ENCODE measurements at places on chromosomes 11 and 22. TPM values are rescaled to one million over a fixed set of nuclear protein-coding genes. Genes with fewer than 3 reads are reported as not detected.

The HDHD5 gene
- total RNA-seq, result 42.1 TPM

The SERPIND1 gene
- not detected for total RNA-seq

The DEFB131B gene
- not detected for total RNA-seq

The CCDC89 gene
- total RNA-seq, result 0.62 TPM

The SEPTIN3 gene
- total RNA-seq, result 7.9 TPM

The ELF5 gene
- not detected for total RNA-seq

The KCNJ11 gene
- 1.6 TPM for total RNA-seq

The DRD2 gene
- total RNA-seq, result not detected

The TCIRG1 gene
- total RNA-seq, result 142 TPM

The CARD18 gene
- not detected for total RNA-seq

The OR5I1 gene
- not detected for total RNA-seq

The SOX6 gene
- total RNA-seq, result not detected

The HEPN1 gene
- not detected for total RNA-seq

The THY1 gene
- total RNA-seq, result 0.83 TPM

DNA sequence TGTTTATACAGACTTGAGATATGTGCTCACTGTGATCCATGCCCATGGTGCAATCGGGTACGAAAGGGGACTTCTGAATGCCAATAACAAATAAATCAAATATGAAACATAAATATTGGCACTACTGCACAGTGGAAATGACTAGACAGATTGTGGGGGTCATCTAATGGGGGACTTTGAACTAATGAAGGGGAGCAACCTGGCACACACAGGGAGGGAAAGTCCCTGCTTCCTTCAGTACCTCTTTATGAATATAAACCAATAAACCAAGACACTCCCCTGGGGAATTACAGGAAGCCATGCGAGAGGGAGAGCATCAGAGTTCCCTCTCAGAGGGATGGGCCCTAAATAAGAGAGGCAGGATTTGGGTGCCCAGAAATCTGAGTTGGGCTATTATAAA, 21.1 kb downstream of the MIF start:
- H3K27me3 ChIP-seq, result no peaks in the 10 kb centered on the region
- H3K4me3 ChIP-seq, result no peak overlapping the region
- peaks cover 24% of the 10 kb centered on the region for H3K4me1 ChIP-seq
- H3K36me3 ChIP-seq, result no peaks in the 10 kb centered on the region
- no peak for DNase-seq
- no peak overlapping the region for H3K27ac ChIP-seq

DNA sequence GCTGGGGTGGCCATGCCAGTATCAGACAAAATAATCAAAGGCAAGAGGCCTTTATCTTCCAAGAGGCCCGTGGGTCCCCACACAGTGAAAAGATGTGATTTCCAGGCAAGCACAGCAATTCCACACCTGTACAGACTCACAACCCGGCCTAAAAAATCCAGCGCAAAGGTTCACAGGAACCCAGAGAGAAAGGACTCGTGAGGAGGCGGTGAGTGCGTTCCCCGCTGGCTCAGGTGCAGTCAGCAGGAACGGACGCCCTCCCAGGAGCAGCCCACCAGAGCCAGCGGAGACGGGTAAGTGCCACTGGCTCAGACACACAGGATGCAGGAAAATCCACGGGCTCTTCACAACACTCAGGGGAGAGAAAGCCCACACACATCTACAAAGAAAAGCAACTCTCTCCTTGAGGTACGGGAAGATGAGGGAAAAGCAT, 4.4 kb downstream of the TOLLIP start:
- no peak overlapping the region for H3K4me3 ChIP-seq
- H3K27ac ChIP-seq, result no peak overlapping the region
- peaks cover 6% of the 10 kb centered on the region for H3K4me1 ChIP-seq
- H3K27me3 ChIP-seq, result no peaks in the 10 kb centered on the region
- H3K36me3 ChIP-seq, result no peaks in the 10 kb centered on the region

- H3K27me3 ChIP-seq, result peaks cover 6% of the 10 kb centered on the region
- H3K36me3 ChIP-seq, result no peaks in the 10 kb centered on the region
- no peak overlapping the region for H3K4me3 ChIP-seq
- H3K4me1 ChIP-seq, result no peaks in the 10 kb centered on the region
- H3K27ac ChIP-seq, result no peak overlapping the region
- DNase-seq, result no peak
Measured at GRCh38 chr11:8533332-8533731, 60.7 kb downstream of the STK33 start.

- no peaks in the 10 kb centered on the region for H3K27me3 ChIP-seq
- no peak for DNase-seq
- H3K4me3 ChIP-seq, result no peak overlapping the region
Measured at GRCh38 chr11:66224226-66224855, 44.1 kb upstream of the RAB1B start.

DNA sequence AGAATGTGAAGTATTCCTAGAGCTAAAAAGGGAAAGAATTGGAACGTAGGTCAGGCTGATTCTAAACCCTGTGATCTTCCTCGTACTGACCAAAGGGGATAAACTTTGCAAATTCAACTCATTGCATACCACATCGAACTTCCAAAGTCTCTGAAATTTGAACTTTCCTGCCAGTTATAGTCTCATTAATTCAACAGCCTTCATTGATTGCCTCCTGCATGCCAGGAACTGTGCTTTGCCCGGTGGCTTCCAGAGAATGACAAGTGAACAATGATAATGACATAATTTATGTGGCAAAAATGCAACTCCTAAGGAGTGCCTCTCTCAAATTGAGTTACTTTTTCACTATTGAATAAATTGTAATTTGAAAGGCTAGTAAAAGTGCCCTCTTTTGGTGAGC, 107.7 kb upstream of the LDLRAD3 start:
- DNase-seq, result no peak
- no peak overlapping the region for H3K27ac ChIP-seq
- no peaks in the 10 kb centered on the region for H3K27me3 ChIP-seq
- no peaks in the 10 kb centered on the region for H3K4me1 ChIP-seq
- no peak overlapping the region for H3K4me3 ChIP-seq

GRCh38 chr11:47251751-47252150, 3.1 kb upstream of the ACP2 start:
- H3K36me3 ChIP-seq, result peaks cover 5% of the 10 kb centered on the region
- peaks cover 25% of the 10 kb centered on the region for H3K4me1 ChIP-seq
- no peak for DNase-seq
- H3K27ac ChIP-seq, result no peak overlapping the region

- no peaks in the 10 kb centered on the region for H3K4me1 ChIP-seq
- no peak for DNase-seq
- no peaks in the 10 kb centered on the region for H3K36me3 ChIP-seq
- H3K27ac ChIP-seq, result no peak overlapping the region
- H3K27me3 ChIP-seq, result peaks cover 21% of the 10 kb centered on the region
- no peak overlapping the region for H3K4me3 ChIP-seq
Measured at GRCh38 chr11:45606514-45607281, 58.7 kb downstream of the CHST1 start.

DNA sequence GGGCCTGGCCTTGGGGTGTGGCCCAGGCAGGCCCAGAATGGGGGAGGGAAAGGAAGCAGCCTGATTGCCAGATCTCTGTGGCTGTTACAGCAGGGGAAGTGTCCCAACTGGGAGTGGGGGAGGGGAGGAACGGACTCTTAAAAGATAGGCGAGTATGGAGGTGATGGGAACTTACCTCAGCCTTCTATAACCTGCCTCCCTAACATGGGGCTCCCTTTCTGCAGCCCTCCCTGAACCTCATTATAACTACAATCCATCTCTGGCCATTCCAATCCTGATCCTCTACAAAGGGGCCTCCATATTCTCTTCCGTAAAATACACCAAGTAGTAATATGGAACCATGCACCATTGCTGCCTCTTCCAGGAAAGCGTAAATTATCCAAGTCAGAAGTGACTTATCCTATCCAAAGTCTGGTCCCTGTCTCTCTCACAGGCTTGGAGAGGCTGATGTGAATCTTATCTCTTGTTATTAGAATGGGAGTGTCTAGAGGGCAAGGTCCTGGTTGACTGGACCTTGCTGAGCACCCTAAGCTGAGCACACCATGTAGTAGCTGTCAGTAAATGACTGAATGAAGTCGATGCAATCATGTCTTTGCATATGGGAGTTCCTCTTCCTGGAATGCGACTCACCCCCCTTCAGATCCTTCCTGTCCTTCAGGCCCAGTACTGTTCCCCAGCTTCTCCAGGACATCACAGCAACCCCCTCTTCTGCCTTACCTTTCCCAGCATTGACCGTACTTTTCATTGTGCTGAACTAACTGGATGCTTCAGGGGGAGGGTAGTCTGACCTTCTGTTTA, 5.9 kb downstream of the RHOG start:
- DNase-seq, result no peak
- H3K27ac ChIP-seq, result peak overlapping the region; percentile 79
- no peaks in the 10 kb centered on the region for H3K27me3 ChIP-seq
- peak overlapping the region; percentile 96 for H3K4me3 ChIP-seq
- H3K36me3 ChIP-seq, result peaks cover 63% of the 10 kb centered on the region

- no peak for DNase-seq
- no peaks in the 10 kb centered on the region for H3K27me3 ChIP-seq
- no peaks in the 10 kb centered on the region for H3K36me3 ChIP-seq
- no peaks in the 10 kb centered on the region for H3K4me1 ChIP-seq
- no peak overlapping the region for H3K27ac ChIP-seq
Measured at GRCh38 chr11:25970726-25971508, 361.0 kb upstream of the ANO3 start.

GRCh38 chr11:75239531-75240290, 863 bp upstream of the TPBGL start:
- no peak for DNase-seq
- H3K4me3 ChIP-seq, result peak overlapping the region; percentile 82
- peaks cover 6% of the 10 kb centered on the region for H3K4me1 ChIP-seq
- peaks cover 43% of the 10 kb centered on the region for H3K27me3 ChIP-seq

- H3K27me3 ChIP-seq, result peaks cover 38% of the 10 kb centered on the region
- H3K36me3 ChIP-seq, result no peaks in the 10 kb centered on the region
- no peak for DNase-seq
- H3K27ac ChIP-seq, result no peak overlapping the region
Measured at GRCh38 chr11:126060757-126061171, 1.9 kb downstream of the CDON start.

DNA sequence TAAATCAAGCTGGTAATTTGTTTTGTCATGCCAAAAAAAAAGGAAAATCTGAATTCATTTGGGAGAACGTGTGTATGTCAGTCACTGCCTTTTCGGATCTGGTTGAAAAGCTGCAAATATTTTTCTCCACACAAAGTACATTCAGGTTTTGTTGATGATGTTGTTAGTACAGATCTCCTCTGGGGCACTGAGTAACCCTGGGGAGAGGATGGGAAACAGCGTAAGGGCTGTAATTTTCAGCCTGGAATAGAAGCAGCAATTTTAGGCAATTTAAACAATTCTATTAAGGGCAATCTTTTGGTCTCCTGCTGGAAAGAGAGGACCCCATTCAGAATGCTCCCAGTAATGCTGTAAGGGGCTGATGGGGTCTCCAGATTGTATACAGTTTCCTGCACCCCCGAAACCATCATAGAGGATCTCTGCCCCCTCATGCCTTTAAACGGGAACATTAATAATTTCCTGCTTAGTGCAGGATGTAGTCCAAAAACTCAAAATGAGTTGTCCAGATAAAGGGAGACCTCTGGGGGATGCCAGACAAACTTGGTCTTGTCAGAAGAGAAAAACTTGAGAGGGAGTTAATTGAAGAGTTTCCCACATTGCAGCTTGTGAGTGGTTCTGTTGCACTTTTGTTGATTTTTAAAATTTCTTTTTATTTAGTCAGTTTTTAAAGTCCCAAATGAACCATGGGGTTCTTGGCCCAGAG, 132.3 kb downstream of the COMMD9 start:
- no peak for DNase-seq
- no peak overlapping the region for H3K27ac ChIP-seq
- peaks cover 6% of the 10 kb centered on the region for H3K27me3 ChIP-seq
- H3K4me1 ChIP-seq, result no peaks in the 10 kb centered on the region
- no peaks in the 10 kb centered on the region for H3K36me3 ChIP-seq

DNA sequence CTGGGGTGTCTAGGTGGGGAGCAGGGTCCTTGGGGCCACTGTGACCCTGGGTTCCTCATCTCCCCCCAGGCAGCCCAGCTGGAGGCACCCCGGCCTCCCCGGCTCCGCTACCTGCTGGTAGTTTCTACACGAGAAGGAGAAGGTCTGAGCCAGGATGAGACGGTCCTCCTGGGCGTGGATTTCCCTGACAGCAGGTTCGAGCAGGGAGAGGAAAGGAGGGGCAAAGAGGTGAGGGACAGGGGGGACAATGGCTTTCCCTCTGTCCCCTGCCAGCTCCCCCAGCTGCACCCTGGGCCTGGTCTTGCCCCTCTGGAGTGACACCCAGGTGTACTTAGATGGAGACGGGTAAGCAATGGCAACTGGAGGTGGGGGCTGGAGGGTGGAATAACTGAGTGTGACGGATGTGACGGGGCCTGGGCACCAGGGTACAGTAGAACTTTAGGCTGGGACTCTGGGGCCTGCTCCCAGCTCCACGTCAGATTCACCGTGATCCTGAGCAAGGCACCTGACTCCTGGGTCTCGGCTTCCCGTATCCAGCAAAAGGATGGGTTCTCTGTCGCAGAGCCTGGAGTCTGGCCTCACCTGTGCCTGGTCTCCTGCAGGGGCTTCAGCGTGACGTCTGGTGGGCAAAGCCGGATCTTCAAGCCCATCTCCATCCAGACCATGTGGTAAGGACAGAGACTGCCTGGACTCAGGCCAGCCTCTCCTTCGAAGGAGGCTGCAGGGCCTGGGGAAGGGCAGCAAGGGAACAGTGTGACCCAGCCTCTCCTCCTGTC, 3.6 kb downstream of the SSH3 start:
- H3K36me3 ChIP-seq, result peaks cover 3% of the 10 kb centered on the region
- H3K4me1 ChIP-seq, result peaks cover 11% of the 10 kb centered on the region
- no peak overlapping the region for H3K27ac ChIP-seq
- no peak overlapping the region for H3K4me3 ChIP-seq
- no peaks in the 10 kb centered on the region for H3K27me3 ChIP-seq
- DNase-seq, result no peak

DNA sequence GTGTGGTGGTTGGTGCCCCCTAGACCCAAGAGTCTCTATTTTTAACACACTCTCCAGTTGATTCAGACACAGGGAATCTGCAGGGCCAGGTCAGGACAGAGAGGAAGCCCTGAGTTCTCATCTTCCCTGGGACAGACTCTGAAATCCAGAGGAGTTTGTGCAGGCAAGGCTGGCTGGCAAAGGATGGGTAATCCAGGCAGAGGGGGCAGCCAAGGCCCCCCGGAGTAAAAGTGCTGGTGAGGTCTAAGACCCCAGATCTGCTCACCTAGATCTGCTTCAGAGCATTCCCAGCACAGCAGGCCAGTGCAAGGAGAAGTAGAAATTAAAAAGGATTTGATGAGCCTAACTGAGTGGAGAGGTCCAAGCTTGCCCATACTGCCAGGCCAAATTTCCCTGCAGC, 40.6 kb upstream of the MN1 start:
- H3K4me3 ChIP-seq, result no peak overlapping the region
- DNase-seq, result no peak
- no peaks in the 10 kb centered on the region for H3K27me3 ChIP-seq
- peaks cover 10% of the 10 kb centered on the region for H3K36me3 ChIP-seq
- H3K27ac ChIP-seq, result no peak overlapping the region
- no peaks in the 10 kb centered on the region for H3K4me1 ChIP-seq

- peak; percentile 85 for DNase-seq
- peak within 1 kb of the TSS; percentile 98 for H3K4me3 ChIP-seq
- H3K36me3 ChIP-seq, result peaks cover 11% of the 10 kb centered on the region
- peaks cover 29% of the 10 kb centered on the region for H3K4me1 ChIP-seq
- H3K27ac ChIP-seq, result peak within 1 kb of the TSS; percentile 99
Measured at GRCh38 chr11:118791111-118791960, at the start of gene DDX6. Gene DDX6, minus strand, starts transcription at chr11:118791164. Its CDS starts 4,913 bp downstream, at chr11:118786251.

Data from activated T-helper 1 cell treated with anti-CD3 and anti-CD28 coated beads, Interleukin-12 subunit alpha, Interleukin-12 subunit beta, Interleukin-2, Interleukin-4 antibody, amounts not matched to agents 30 ng/mL and 10 ng/mL and 1 ng/mL, durations not matched to agents 14 hours and 24 hours and 36 hours (primary cell).